ENCODE measurements at places on chromosomes 7 and 10.

- DNase-seq, result peak; percentile 92
Observed at GRCh38 chr7:142535123-142535779, 214.0 kb upstream of the PRSS1 start.

DNA sequence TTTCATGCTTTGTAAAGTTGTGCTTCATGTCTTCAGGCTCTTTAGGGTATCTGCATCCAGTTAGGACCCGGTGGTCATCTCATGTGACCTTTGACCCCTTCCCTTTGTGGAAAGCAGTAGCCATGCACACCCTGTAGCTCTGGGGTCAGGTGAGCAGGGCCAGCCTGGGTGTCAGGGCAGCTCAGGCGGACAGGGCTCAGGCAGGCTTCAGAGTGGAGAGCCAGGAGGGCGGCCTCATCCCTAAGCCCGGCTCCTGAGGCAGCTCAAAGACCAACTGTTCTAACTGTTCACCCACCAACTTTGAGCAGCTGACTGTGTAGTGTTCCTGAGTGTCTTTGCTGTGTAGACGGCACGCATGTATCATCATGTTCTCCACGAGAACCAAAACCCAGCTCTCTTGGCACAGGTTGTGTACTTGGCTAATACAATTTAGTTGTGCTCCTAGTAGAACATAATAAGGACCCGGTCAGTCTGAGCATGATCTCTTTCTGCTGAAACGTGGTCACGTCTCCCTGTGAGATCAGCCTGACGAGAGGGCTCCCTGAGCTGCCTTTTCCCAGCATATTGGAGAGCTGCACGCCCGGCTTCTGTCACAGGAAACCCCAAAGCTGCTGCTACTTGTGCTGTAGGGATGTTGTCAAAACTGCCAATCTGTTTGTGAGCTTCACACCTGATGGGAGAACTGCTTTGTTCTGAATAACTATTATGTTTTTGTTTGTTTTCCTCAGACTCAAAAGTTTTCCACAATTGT, 30.0 kb downstream of the EEPD1 start:
- no peak for DNase-seq

DNA sequence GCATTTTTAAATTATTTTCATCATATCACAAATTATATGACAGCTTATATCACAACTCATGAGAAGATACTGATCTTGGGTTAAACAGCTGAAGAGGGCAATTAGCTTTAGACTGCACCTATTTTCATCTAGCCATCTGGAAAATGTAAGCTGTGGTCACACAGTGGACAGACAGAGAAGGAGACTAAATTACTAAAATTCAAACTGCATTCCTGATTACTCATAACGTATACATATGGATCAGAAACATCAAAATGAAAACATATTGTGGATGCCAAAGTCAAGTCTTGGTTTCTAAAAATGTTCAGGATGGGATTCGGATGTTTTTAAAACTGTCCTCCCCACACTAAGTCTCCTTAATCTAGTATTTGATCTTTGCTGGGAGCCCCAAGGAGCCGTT, 6.6 kb downstream of the BBIP1 start:
- peak; percentile 80 for DNase-seq

GRCh38 chr10:11149807-11150141, 132.1 kb downstream of the CELF2 start:
- no peak for DNase-seq

DNA sequence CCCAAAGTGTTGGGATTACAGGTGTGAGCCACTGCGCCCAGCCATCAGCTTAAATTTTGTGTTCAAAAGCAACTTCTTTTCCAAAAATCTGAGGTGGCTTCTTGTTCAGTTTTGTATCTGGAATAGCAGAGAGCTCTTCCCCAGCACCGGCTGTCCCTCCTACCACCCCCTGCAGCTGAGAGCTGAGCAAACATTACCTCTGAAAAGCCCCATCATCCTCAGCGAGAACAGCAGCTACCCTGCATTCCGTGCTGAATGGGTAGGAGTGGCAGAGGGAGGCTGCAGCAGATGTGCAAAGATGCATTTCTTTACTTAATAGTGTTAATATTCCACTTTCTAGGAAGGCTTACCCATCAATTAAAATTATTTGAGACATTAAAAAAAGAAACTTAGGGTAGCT, 31.8 kb downstream of the CCM2 start:
- no peak for DNase-seq

DNA sequence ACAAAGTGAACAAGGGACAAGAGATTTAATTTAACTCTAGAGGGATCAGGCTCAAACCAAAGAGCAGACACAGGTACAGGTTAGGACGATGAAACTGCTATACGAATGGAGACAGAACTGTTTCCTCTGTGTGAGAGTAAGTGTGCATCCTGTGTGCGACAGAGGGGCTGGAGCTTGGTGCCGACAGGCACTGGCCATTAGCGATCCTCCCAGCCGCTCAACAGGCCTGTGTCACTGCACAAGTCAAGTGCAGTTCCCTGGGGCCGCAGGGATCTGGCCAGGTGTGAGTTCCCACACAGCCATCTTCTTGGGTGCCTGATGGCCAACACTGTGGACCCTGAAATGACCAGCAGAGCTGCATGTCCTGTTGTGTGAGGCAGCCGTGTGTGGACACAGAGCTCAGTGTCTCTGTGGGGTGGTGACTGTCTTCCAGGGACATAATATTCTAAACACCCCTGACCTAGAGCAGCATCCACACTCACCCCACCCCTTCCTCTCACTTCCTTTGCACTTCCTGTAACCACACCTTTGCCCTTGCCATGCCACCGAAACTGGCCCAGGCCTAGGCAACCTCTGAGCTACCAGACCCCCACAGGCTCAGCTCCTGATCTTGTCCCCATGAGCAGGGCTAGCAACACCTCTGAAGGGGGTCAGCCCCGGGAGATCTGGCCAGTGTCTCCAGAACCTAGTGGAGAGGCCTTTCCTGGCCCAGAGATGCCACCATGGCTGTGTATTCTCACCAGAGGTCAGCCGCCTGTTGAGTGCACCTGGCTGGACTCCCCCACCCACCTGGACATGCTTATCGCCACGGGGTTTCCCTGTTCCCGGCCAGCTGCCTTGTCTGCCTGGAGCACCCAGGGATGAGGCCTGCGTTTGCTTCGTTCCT, 11.7 kb upstream of the TBRG4 start:
- DNase-seq, result no peak

- DNase-seq, result no peak
Observed at GRCh38 chr10:52780391-52781155, 8.0 kb upstream of the MBL2 start.

GRCh38 chr10:5737352-5737751, 52.7 kb downstream of the TASOR2 start:
- DNase-seq, result no peak

GRCh38 chr10:2891770-2892124, 175.6 kb upstream of the PFKP start:
- no peak for DNase-seq

DNA sequence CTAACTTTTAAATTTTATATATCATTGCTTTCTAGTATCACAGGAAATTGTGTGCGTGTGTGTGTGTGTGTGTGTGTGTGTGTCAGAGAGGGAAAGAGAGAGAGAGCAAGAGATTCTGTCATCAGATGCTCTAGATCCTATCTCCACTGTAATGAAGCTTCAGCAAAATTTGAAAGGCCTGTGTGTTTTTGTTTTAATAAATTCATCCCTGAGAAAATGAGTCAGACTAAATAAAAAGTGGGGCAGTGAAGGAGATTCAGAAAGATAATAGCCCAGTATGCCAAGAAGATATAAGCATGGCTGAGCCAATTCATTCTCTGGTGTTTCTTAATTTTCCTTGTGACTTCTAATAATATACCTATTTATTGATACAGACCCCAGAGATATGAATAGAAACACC, 184.2 kb upstream of the TMEM196 start:
- no peak for DNase-seq

DNA sequence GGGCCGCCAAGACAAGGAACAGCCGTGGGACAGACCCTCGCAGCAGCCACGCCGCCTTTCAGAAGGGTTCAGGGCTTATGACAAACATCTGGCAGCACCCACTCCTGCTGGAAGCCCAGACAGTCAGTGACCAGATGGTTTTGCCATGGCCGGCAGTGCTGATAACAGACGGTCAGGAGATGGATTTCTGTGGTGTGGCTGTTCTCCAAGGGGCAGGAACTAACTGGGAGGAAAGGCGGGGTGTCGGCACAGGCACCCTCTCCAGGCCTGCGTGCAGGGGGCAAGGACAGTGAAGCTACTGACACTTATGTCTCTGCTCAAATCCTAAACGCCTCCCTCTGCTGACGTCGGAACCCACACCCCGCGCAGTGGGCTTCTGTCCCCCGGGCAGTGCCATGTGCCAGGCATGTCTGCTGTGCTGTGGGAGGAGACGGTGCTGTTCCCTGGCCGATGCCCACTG, 416.1 kb downstream of the DNAJB6 start:
- no peak for DNase-seq

DNA sequence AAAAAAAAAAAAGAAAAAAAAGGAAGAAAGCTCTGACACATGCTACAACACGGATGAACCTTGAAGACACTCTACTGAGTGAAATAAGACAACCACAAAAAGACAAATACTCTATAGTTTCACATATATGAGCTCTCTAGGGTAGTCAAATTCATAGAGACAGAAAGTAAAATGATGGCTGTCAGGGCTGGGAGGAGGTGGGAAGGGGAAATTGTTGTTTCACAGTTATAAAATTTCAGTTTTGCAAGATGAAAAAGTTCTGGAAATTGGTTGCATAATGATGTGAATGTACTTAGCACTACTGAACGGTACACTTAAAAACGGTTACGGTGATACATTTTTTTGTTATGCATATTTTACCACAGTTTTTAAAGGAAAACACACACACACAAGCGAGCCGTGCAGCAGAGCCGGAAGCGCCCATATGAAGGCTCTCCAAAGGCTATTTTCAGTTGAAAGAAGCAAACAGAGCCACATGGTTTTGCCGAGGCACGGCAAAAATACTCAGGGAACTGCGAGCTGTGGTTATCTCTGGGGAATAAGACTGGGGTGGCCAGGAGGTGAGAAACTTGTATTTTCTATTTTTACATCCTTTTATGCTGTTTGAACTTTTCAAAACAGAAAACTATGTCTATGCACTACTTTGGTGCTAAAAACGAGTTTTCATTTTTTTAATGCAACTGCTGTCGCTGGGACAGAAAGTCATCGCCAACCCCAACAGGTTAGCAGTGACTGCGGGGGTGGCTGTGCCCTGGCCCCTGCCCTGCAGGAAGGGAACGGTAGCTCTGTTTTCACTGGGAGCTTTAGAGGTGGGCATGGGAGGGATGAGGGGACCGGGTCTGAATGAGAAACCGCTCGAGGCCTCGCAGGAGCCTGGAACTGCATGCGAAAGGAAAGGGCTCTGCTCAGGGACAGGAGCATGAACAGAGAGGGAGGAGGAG, 132.9 kb downstream of the OAT start:
- no peak for DNase-seq

DNA sequence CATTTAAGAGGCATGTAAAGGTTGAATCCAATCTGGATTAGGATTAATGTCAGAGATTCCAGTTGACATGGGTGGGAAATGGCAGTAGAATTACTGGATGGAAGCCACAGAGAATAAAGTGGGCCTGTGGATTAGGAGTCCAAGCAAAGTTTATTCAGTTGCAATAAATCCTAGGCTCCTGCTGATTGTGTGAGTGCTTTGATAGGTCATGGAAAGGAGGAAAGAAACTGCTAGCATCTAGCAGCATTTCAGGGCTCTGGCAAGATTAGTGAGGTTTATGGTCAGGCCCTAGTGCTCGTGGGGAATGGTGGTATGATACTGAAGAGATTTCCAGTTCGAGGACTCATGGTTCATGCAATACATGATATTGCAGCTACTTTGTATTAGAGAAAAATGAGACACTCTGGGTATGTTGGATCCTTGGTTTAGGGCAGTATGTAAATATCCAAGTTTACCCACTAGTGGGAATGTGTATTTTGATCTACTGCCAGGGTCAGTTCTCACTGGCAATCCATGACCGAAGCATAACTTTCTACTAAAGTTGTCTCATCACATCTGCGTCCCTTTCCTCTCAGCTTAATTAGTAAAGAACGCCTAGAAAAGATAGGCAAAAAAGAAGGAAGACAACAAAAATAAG, 235.0 kb downstream of the SUGCT start:
- no peak for DNase-seq

DNA sequence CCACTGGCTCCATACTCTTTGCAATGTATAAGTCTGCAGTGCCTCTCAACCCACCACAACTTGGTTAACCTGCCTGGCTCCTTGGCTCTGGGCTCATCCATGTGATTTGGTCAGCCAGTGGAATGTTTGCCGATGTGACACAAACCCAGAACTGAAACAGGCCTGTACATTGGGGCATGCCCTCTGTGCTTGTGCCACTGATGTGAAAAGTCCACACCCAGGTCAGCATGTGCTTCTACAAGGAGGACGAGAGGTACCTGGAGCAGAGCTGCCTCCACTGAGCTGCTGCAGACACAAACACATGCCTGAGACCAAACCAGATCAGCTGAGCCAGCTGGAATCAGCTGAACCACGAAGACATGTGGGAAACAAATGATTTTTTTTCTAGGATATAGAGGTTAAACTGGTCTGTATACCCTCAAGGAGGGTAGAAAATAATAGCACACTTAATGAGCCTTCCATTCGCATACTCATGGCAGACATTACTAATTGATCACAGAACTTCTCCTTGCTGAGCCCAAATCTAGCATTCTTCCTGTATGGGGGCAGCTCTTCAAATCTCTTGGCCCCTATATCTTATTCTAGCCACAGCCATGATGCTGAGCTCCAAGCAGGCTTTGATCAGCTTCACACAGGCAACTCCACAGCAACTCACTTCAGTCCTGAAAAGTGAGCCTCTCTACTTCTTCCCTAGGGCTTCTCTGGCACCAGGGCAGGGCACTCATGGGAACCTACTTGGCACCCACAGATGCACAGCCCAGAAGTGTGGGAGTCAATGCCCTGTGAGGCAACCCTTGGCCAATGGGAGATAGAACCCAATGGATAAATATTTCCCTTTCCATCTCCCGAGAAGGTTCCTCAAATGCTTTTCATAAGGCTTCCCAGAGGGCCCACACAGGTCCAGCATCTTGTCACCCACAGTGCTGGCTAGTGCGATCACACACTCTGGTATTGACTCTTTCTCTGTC, 18.6 kb downstream of the PYROXD2 start:
- DNase-seq, result no peak

- DNase-seq, result peak; percentile 52
Observed at GRCh38 chr10:124719213-124719851, 24.8 kb downstream of the FAM53B start.

DNA sequence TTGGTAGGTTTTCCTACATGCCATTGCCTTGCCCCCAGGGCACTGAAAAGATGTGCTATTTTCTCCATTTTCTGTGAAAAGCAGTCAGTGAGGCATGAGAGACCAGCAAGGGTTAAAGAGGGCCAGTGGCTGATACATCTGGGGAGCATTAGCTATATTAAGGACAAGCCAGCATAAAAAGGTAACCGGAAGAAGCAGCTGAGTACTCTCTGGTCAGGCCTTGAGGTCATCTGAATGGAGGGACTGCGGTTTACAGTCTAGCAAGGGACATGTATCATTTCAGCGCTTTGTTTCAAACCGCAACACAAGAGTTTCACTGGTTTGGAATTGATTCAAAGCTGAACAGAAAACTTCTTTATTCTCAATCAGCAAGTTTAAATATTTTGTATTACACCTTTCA, 120.4 kb downstream of the EPDR1 start:
- no peak for DNase-seq

- no peak for DNase-seq
Observed at GRCh38 chr7:117800406-117800805, 72.8 kb downstream of the CTTNBP2 start.
